NCI-H2171 (cell line): ENCODE measurements at places on chromosomes 12 and 14.

- no peak for DNase-seq
Observed at GRCh38 chr12:46373301-46374296, 1.0 kb upstream of the SLC38A2 start.

GRCh38 chr14:46344327-46344937, 307.1 kb downstream of the RPL10L start:
- no peak for DNase-seq

GRCh38 chr12:18429366-18429765, 168.0 kb downstream of the PIK3C2G start:
- DNase-seq = no peak

GRCh38 chr12:75444429-75445136, 36.0 kb upstream of the GLIPR1 start:
- no peak for DNase-seq

DNA sequence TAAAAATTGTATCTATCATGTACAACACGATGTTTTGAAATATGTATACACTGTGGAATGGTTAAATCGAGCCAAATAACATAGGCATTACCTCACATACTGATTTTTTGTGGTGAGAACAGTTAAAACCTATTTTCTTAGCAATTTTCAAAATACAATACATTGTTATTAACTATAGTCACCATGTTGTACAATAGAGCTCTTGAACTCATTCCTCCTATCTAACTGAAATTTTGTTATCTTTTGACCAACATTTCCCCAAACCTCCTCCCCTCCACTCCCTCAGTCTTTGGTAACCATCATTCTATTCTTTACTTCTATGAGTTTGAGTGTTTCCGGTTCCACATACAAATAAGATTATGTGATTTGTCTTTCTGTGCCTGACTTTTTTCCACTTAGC, 6.8 kb upstream of the SLC38A2 start:
- DNase-seq = no peak

DNA sequence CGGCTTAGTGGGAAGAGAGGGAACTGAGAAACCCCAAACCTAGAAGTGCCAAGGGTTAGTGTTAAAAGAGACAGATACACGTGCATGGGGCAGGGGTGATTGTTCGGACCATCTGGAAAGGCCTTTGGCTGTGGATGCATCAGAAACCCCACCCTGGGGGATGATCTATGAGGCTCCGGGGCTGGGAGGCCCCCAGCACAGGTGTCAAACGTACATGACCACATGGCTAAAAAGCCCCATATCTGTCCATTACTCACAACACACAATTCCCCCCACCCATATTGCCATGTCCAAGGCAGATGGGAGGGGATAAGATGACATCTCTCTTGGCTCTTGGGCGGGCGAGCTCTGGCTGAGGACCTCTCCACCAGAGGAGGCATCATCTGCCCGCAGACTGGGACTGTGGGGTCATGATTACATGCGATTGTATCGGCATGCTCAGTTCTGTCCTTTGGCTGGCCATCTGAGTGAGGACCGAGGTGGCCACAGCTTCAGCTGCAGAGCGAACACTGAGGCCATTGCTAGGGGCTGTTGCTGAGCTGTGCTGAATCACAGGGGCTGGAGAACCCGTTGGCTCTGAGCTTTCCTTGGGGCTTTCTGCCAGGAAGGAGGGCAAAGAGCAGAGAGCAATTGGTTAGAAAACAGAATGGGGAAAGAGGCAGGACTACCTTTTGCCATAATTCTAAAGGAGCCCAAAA, 9.6 kb upstream of the NPFF start:
- no peak for DNase-seq

- no peak for DNase-seq
Observed at GRCh38 chr14:98871796-98872195, 400.2 kb downstream of the BCL11B start.
